NCI-H2081 treated with DMSO at 0.1 percent for 48 hours (cell line): ENCODE measurements at places on chromosomes 5 and 9.
A peak's percentile ranks its signal among the peaks of the same experiment; 100 is the strongest.

DNA sequence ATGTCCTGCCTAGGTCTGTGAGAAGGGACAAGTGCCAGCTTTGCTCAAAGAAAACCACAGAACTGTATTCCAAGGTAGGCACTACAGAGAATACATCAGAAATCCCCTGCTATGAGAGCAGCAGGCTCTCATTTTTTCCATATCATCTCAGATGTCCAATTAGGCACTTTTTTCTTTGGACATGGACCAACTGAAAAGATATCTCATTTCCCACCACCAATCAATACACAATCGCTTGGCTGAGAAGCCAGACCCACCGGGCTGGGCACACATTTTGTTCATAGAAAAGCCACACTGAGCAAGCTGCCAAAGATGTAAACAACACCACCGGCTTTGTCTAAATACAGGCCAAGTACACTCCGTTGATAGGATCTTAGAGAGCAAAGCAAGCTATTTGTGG is 25.9 kb downstream of the STOM start:
- no peak for DNase-seq

DNA sequence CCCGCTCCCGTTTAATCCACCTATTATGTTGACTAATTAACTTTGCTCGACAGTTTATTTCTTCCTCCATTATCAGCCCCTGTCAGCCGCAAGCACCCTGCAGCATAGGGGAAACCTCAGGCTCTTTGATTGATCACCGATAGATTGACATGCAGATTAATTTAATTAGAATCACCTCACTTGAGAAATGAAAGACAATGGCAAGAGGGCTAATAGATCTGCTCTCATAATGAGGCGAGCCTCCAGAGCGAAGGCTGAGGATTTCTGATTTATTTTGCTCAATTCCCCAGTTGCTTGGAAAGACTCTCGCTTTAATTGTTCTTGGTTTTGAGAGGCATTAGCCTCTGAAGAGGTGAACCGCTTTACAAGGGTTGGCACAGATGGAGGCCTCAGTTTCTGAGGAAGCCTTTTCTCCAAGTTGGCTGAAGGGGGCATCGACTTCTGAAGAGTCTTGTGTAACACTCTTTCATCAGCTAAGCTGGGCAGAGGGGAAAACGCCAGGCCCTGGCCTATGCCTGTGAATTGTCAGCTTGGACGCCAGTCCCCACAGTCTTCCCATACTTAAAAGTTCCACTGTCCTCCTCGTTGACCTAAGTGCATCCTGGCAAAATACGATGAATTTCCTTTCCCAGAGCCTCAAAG is 275.4 kb downstream of the EBF1 start:
- no peak for DNase-seq

- no peak for DNase-seq
These were observed 40.1 kb downstream of the ALG2 start for GRCh38 chr9:99181621-99182020.

DNA sequence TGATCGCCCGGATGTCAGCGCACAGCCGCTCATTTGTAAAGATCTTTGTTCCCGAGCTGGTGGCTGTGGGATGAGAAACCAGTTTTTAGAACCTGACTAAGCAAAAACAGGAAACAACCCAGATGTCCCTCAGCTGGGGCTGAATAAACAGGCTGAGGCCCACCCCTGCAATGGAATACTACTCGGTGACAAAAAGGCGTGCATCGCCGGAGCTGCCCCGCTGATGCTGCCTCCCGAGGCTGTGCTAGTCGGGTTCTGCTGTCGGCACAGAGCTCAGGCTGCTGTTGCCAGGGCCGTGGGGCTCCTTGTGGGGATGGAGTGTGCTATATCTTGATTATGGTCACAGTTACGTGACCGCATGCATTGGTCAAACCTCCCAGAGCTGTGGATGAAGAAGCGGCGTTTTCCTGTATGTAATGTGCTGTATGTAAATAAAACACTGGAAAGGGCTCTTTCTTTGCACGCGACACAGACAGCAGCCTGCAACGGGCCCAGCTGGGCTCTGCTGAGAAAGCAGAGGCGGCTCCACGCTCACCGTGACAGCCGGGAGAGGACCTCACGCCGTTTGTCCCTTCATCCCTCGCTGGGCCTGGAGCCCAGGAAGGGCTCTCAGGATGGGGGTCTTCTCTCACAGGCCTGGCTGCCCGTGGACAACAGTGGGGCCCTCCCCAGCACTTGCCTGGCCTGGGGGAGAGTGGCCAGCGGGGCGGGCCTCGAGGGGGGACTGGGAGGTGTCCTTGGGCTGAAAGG is 51.5 kb upstream of the RNU6ATAC start:
- no peak for DNase-seq

DNA sequence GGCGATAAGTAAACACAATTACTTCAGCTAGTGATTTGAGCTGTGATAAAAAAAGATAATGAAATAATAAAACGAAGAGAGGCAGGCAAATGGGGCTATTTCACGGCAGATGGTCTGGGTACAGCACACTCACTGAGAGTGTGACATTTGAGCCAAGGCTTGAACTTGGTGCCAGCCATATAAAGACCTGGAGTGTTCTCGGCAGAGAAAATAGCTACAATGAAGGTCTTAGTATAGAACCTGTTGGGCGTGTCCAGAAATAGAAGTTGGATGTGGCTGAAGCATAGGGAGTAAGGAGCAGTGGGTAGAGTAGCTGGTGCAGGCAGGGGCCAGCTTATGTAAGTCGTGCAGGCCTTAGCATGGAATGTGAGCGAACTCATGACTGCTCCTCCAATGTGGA is 660.3 kb upstream of the WWC1 start:
- no peak for DNase-seq

DNA sequence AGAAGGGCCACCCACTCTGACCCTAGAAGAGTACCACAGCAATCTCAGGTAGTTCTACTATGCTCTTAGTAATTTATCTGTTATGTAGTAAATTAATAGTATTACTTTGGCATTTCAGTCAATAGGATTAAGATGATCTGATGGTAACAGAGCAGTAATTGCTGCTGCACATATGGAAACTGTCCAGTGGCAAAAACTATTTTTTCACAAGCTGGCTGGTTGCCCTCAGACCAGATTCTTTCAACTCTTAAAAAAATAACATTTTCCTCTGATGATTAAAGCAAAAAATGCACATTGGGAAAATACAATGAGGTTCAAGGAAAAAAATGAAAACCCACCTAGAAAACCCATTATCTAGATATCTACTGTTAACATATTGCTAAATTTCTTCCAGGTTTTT is 19.7 kb downstream of the GLRA1 start:
- no peak for DNase-seq

DNA sequence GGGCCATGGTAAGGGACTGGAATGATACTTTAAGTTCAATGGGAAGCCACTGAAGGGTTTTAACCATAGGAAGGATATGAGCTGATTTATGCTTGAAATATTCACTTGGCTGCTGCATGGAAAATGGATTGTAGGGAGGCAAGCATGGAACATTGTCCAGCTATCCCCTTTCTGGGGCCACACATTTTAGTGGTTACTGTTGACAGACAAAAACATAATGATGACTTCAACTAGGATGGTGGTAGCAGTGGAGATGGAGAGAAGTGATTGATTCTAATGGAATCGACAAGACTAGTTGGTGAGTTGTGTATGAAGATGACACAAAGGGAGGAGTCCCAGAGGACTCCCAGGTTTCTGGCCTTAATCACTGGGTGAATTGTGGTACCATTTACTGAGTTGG is 6.2 kb upstream of the FCHSD1 start:
- no peak for DNase-seq

GRCh38 chr5:143893638-143894037 is 81.7 kb downstream of the HMHB1 start:
- DNase-seq, result no peak

DNA sequence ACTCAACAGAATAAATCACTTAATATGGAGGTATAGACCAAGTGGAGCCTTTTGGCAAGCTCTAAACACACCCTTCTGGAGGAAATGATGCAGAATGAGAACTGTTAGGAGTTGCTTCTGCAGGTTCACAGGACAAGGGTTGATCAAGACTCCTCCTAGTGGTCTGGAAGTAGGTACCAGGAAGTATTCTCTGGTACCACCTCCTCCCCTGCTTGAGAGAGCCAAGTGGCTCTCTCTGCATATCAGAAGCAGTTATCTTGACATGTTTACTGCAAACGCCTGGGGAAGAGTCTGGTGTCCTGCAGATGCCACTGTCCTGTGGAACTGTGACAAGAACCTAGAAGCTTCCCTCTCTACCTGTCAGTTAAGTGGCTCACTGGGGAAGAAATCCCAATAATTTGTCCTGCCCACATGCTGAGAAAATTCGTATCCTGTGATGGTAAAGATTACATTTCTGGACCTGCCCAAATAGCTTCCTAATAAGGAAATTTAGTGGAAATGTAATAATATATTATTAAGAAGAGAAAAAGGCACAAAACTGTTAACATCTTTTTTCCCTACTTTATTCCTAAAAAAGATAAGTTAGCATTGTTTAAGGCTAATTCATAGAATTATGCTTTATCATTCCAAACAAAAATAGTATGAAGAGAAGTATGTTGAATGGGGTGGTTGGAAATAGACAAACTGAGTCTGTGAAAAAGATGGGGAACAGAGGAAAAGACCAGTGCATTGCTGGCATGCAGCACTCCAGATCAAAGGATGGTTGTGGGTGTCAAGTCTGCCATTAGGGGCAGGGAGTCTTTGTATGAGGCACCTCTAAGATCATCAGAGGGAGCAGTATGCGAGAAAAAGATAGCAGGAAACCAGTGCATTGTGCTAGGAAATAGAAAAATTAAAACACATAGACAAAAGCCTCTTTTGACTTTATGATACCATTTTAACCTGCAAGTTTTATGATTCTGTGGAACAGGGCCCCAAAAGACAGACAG is 118.8 kb downstream of the CDC42SE2 start:
- peak; percentile 10 for DNase-seq

DNA sequence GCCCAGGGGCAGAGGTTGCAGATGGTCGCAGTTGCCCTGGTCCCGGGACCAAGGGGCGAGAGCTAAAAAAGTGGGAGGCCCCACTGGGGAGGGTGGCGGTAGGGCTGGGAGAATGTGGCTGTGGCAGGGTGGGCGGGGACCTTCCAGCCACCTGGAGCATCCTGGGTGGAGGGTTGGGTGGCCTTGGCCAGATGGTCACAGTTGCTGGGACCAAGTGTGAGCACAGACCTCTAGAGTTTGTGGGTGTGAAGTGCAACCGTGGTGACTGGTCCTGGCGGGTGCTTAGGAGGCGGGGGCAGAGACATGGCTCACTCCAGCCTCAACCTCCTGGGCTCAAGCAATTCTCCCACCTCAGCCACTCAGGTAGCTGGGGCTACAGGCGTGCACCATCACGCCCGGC is 5.7 kb upstream of the TRAF2 start:
- DNase-seq, result no peak

GRCh38 chr9:38160613-38161215 is 91.7 kb upstream of the SHB start:
- DNase-seq, result no peak

- no peak for DNase-seq
These were observed 10.4 kb upstream of the ACTBL2 start for GRCh38 chr5:57493034-57493433.

DNA sequence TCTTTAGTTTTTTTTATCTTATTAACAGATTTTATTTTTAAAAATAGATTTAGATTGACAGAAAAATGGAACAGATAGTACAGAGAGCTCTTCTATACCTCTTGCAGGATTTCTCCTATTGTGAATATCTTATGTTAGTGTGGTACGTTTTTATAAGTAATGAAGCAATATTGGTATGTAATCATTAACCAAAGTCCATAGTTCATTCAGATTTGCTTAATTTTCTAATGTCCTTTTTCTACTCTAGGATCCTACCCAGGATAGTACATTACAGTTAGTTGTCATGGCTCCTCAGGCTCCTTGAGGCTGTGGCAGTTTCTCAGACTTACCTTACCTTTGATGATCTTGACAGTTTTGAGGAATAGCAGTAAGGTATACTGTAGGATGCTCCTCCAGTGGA is 30.4 kb downstream of the PPP2R2B start:
- no peak for DNase-seq

GRCh38 chr5:77921094-77921768 is 145.1 kb upstream of the TBCA start:
- no peak for DNase-seq

- no peak for DNase-seq
These were observed 50.3 kb downstream of the SNCAIP start for GRCh38 chr5:122362361-122362760.

DNA sequence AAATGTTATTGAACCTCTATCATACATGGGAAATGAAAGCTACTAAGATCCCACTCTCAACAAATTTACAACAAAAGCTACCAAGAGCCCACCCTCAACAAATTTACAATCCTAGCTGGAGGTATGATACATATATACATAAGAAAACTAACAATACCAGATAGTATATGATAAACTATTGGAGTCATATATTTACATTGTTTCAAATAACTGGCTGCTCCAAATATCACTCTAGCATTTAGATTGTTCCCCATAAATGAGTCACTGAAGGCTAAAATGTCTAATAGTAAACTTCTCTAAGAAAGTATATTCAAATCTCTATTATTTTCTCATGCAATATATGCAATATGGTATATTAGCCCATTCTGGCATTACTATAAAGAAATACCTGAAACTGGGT is 151.1 kb downstream of the TMEM161B start:
- DNase-seq, result no peak

DNA sequence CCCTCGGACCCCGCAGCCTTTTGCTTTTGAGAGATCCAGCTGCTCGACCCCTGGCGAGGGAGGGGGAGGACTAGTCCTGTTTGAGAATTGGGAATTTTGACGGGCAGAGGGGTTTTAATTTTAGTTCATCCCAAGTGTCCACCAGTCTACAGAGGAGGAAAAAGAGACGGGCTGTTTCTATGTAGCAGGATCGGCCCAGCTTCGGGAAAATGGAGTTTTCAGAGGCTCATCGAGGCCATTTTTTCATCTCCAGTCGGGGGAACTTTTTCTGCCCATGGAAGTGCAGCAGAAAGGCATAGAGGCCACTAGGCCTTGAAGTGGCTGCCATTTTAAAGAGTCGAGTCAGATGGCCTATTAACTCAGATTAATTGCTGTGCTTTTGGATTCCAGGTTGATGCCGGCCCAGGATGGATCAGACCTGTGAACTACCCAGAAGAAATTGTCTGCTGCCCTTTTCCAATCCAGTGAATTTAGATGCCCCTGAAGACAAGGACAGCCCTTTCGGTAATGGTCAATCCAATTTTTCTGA is 1.2 kb downstream of the NSD1 start:
- no peak for DNase-seq

DNA sequence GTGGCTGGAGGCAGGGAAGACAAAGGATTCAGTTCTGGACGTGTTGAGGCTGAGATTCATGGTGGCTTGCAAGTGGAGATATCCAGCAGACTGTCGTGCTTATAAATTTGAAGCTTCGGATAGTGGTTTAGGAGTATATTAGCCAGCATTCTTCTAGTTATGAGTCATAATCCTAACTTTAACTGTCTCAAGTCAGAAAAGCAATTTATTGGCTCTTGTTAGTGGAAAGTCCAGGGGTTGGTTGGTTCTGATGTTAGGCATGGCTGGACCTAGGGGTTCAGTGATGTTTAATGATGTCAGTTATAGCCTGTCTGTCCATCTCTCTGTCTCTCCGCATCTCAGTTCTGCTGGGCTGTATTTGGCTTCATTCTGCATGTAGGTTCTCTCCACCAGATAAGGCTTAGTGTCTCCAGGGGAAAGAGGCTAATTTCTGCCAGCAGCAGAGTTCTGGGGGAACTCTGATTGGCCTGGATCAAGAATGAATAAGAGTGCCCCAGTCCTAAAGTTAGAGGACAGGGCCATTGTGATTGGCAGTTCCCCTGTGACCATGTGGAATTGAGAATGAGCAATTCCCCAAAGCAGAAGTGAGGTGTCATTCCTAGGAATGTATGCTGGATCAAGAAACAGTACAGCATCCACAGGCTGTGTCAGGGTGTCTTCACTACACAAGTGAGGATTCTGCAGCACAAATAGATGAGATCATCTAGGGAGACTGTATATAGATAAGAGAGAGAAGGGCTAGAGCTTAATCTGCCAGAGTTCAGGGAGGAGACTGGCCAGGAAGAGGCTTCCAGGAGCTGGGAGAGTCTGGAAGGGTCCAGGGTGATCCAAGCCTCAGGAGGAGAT is 72.9 kb upstream of the SHB start:
- DNase-seq, result no peak
